Activated T-helper 2 cell treated with anti-CD3 and anti-CD28 coated beads, Interferon-gamma antibody, Interleukin-2, Interleukin-4, amounts not matched to agents 10 μg/mL and 5 μg/mL and 100 μg/mL, durations not matched to agents 14 hours and 24 hours and 36 hours (primary cell): ENCODE measurements at places on chromosomes 3 and 15. TPM values are rescaled to one million over a fixed set of nuclear protein-coding genes. Genes with fewer than 3 reads are reported as not detected.
A peak's percentile ranks its signal among the peaks of the same experiment; 100 is the strongest.

The CRYGS gene
- 3.8 and 5.6 TPM in 2 replicates for total RNA-seq

- H3K27ac ChIP-seq: no peak overlapping the region
- DNase-seq: no peak
- no peaks in the 10 kb centered on the region for H3K4me1 ChIP-seq
- peaks cover 5% of the 10 kb centered on the region for H3K27me3 ChIP-seq
- H3K36me3 ChIP-seq: no peaks in the 10 kb centered on the region
Measured at GRCh38 chr15:78404125-78404524, 33.9 kb upstream of the IREB2 start.

DNA sequence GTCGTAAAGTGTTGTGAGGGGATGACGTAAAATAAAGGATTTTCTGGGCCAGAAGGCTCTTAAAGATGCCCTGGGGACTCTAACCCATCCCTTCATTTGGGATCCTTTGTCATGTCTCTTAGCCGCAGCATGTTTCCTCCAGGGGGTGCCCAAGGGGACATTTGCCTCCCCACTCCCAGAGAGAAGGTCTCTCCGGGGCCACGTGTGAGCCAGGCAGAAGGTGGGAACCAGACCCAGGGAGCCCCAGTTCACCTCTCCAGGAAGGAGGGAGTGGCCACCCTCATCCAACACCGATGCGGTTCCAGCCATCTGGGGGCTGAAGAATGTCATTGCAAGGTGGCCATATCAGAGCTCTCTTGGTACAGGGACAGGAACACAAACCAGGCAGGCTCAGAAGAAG is 25.2 kb downstream of the ST8SIA2 start:
- no peak for DNase-seq
- H3K4me3 ChIP-seq: no peak overlapping the region
- no peaks in the 10 kb centered on the region for H3K36me3 ChIP-seq
- no peaks in the 10 kb centered on the region for H3K4me1 ChIP-seq
- no peaks in the 10 kb centered on the region for H3K27me3 ChIP-seq

The GRK7 gene
- not detected in 2 replicates for total RNA-seq

The SEMA6D gene
- total RNA-seq: not detected in 2 replicates

DNA sequence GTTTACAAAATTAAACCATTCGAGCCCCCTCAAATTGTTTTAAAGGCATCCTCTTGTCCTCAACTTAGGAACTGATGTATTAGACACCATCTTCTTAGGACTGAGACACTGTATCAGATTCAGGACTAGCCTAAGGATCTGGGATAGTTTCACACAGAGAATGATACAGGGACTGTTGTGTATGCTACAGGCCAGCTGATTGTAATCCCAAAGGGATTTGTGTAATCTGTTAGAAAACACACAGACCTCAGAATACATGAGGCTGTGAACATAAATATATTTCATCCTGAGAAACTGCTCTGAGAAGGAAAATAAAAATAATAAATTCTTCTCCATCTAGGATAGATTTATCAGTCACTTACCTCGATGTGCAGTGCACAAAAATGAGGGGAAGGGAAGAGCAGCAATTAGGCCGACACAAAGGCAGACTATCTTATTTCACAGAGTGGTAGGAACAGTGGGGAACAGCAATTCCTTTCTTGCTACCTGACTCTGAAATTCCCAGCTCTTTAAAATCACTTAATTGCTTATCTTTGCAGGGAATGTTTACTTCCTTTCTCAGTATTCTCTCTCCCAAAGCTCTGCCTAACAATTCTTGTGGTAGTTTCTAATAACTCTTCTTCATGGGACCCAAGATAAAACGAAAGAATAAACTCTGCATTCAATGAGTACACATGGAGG is 322.5 kb downstream of the MAGI1 start:
- no peak overlapping the region for H3K27ac ChIP-seq
- no peaks in the 10 kb centered on the region for H3K4me1 ChIP-seq
- H3K27me3 ChIP-seq: no peaks in the 10 kb centered on the region
- H3K36me3 ChIP-seq: no peaks in the 10 kb centered on the region

- no peak overlapping the region for H3K4me3 ChIP-seq
- peaks cover 11% of the 10 kb centered on the region for H3K27me3 ChIP-seq
- H3K27ac ChIP-seq: no peak overlapping the region
- H3K36me3 ChIP-seq: no peaks in the 10 kb centered on the region
- no peak for DNase-seq
Measured at GRCh38 chr3:133712017-133712416, 34.2 kb upstream of the TF start.

The PIERCE2 gene
- total RNA-seq: not detected in 2 replicates

The SH2D7 gene
- total RNA-seq: not detected in 2 replicates

DNA sequence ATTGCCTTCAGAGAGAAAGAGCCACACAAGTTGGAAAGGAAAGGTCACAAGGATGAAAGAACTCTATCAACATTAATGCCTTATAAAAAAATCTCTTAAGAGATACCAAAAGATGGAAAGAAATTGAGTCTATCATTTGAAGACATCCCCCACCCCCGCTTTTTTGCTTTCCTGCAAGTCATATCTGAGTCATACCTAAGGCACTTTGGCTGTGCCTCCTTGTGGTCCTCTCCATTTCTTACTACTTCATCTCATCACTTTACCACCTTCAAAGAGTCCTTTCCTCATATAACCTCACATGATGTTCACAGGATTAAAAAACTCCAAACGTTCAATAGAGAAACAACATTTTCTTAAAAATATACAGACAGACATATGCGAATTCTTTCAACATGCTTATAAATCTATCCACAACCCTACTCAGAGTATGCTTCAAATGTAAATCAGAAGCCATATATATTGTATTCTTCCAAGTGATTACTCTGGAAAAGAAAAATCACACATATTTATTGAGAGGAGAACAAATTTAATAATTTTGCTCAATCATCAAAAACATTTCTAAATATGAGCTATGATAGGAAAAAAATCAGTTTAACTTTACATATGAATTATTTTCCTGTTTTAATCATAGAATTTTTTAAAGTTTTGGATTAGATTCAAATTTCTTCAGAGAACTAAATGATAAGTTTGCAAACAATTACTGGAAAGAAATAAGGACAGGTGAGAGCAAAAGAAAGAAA is 1003.9 kb upstream of the CFAP20DC start:
- H3K4me1 ChIP-seq: peaks cover 79% of the 10 kb centered on the region
- H3K27me3 ChIP-seq: no peaks in the 10 kb centered on the region
- peak overlapping the region; percentile 89 for H3K27ac ChIP-seq
- peak overlapping the region; percentile 35 for H3K4me3 ChIP-seq
- DNase-seq: no peak
- H3K36me3 ChIP-seq: peaks cover 52% of the 10 kb centered on the region

The DCBLD2 gene
- total RNA-seq: 4.2 and 5.1 TPM in 2 replicates

The RASGRF1 gene
- 0.09 TPM in 1 of 2 replicates, not detected in the other for total RNA-seq

- H3K36me3 ChIP-seq: no peaks in the 10 kb centered on the region
- no peak overlapping the region for H3K4me3 ChIP-seq
- no peaks in the 10 kb centered on the region for H3K4me1 ChIP-seq
- DNase-seq: no peak
Measured at GRCh38 chr3:158920371-158920770, 118.5 kb downstream of the MFSD1 start.

GRCh38 chr3:123485551-123485950 is 36.7 kb upstream of the ADCY5 start:
- H3K4me3 ChIP-seq: no peak overlapping the region
- H3K27me3 ChIP-seq: no peaks in the 10 kb centered on the region
- H3K4me1 ChIP-seq: no peaks in the 10 kb centered on the region

The TAMM41 gene
- total RNA-seq: 28.4 and 30.6 TPM in 2 replicates

DNA sequence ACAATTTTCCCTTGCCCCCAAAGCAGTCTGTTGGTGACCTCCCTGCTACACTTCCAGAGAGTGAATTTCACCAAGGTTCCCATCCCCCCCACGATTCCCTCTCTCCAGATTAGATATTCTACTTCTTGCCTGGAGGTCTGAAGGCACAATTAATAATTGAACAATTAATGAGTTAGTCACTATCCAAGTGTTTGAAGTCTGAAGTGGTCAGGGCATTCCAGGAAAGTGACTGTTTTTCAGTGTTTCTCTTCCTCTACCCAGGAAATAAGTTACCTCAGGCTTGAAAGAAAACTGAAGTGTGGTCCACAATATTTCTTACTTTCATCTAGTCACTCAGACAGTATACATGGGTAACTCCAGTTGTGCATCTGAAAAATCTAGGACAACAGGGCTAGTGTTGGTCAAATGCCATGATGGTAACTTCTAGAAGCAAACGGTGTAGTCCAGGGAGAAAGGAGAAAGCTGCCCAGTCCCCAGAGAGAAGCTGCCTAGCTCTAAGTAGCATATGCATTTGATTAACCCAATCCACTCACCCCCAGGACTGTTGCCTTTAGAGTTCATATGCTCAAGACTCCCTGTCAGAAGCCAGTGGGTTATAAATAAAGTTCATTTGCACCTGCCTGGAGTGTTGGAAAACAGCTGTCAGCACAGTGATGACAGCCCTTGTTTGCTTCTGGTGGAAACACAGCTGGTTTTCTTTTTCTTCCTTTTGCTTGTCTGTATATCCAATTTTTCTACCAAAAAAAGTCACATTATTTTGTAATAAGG is 2.3 kb upstream of the TM4SF4 start:
- H3K4me1 ChIP-seq: no peaks in the 10 kb centered on the region
- DNase-seq: no peak
- no peak overlapping the region for H3K27ac ChIP-seq
- H3K27me3 ChIP-seq: peaks cover 15% of the 10 kb centered on the region
- no peak overlapping the region for H3K4me3 ChIP-seq
- no peaks in the 10 kb centered on the region for H3K36me3 ChIP-seq

DNA sequence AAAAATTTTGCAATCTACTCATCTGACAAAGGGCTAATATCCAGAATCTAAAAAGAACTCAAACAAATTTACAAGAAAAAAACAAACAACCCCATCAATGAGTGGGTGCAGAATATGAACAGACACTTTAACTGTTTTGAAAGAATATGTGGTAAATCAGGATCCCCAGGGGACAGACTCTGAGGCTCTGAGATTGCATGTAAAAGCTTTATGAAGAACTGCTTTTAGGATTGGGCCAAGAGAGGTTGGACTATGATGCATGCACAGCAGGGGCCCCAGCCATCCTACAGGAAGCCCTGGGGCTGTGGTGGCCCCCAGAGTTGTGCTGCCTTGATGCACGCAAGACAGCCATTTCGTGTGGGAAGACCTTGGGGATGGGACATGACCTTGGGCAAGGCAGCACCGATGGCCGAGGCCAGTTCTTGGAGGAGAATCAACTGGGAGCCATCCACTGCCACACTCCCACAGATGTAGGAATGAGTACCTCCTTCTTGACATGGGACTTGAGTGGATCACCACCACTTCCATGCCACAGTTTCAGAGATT is 298.1 kb upstream of the THBS1 start:
- H3K4me3 ChIP-seq: no peak overlapping the region
- peaks cover 22% of the 10 kb centered on the region for H3K27me3 ChIP-seq
- H3K27ac ChIP-seq: no peak overlapping the region
- no peak for DNase-seq
- H3K36me3 ChIP-seq: no peaks in the 10 kb centered on the region

The KIF7 gene
- 3.5 and 4.2 TPM in 2 replicates for total RNA-seq

GRCh38 chr15:55824857-55825613 is 82.1 kb upstream of the PRTG start:
- H3K27me3 ChIP-seq: no peaks in the 10 kb centered on the region
- no peak overlapping the region for H3K4me3 ChIP-seq
- DNase-seq: no peak

The TRPM1 gene
- not detected in 2 replicates for total RNA-seq

DNA sequence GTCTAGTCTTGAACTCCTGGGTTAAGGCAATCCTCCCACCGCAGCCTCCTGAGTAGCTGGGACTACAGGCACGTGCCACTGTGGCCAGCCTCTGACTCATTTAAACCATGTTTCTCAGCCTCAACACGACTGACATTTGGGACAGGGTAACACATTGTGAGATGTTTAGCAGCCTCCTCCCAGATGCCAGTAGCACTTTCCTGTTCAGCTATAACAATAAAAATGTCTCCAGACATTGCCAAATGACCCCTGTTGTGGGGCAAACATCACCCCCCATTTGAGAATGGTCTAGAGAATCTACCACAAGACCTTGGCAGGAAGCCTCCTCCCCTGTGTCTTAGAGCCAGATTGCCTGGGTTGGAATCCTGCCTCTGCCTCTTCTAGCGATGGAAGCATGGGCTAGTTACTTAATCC is 8.4 kb downstream of the TMEM40 start:
- H3K27me3 ChIP-seq: peaks cover under 1% of the 10 kb centered on the region
- DNase-seq: no peak
- H3K4me3 ChIP-seq: no peak overlapping the region
- H3K27ac ChIP-seq: no peak overlapping the region
- H3K4me1 ChIP-seq: peaks cover 7% of the 10 kb centered on the region
- H3K36me3 ChIP-seq: no peaks in the 10 kb centered on the region
